ENCODE measurements at places on chromosomes 6 and 20.

- no peak for DNase-seq
Measured at GRCh38 chr6:49743429-49743828, 759 bp downstream of the CRISP3 start.

DNA sequence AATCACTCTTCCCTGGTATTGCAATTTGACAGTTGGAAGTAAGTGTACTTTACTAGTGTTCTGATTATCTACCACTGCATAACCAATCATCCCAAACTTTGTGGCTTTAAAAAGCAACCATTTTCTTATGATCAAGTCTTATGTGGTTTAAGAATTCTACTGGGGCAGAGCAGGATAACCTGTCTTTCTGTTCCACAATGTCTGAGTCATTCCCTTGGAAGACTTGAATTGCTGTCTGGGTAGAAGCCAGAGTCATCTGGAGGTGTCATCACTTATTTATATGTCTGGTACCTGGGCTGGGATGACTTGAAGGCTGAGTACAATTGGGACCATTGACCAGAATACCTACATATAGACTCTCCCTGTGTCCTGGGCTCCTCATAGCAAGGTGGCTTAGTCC, 644.3 kb downstream of the HDGFL1 start:
- DNase-seq: no peak

DNA sequence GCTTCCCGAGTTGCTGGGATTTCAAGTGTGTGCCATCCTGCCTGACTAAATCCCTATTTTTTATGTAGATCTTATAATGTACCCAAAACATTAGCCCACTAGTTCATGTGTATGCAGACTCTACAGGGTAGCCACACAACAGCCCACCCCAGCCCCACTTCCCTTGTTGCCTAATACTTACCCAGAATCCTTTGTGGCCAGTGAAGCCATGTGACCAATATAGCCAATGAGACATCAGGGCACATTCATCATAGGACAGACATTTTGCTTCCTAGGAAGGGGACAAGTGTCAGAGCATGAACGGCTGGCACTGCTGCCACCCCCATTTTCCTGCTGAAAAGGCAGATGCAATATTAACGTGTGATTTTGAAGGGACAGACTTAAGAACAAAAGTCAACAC, 36.0 kb upstream of the TCP11 start:
- DNase-seq: no peak

DNA sequence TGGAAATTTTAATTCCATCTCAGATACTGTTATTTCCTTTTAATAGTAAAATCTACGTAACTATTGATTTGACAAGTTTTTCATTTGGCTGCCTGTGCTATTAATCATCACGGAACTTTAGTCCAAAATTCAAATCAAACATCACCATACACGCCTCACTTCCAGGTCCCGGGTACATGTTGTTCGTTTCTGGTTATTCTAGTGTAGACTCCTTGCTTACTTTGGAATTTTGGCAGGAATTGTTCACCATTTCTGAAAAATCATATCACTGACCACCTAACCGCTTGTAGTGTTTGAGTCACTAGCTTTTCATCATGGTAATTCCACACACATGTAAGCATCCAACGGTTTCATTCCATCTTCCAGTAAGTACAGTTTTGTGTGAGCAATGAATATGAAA, 98.0 kb upstream of the NHSL1 start:
- no peak for DNase-seq

DNA sequence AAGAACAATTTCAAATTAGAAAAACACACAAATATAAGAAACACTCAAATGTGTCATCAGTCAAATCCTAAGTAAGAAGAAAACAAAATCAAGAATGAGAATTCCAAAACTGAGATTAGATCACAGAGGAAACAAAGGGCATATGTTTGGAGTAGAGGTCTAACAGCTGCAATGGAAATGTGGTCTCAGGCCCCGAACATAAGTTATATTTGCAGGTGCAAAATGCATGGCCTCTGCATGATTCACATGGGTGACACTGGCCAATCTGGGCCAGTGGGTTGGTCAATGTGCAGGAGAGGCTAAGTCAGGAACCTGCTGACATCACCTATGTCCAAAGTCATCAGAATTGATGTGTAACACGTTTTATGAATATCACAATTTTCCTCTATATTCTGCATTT, 108.5 kb upstream of the MAP7 start:
- DNase-seq: no peak

DNA sequence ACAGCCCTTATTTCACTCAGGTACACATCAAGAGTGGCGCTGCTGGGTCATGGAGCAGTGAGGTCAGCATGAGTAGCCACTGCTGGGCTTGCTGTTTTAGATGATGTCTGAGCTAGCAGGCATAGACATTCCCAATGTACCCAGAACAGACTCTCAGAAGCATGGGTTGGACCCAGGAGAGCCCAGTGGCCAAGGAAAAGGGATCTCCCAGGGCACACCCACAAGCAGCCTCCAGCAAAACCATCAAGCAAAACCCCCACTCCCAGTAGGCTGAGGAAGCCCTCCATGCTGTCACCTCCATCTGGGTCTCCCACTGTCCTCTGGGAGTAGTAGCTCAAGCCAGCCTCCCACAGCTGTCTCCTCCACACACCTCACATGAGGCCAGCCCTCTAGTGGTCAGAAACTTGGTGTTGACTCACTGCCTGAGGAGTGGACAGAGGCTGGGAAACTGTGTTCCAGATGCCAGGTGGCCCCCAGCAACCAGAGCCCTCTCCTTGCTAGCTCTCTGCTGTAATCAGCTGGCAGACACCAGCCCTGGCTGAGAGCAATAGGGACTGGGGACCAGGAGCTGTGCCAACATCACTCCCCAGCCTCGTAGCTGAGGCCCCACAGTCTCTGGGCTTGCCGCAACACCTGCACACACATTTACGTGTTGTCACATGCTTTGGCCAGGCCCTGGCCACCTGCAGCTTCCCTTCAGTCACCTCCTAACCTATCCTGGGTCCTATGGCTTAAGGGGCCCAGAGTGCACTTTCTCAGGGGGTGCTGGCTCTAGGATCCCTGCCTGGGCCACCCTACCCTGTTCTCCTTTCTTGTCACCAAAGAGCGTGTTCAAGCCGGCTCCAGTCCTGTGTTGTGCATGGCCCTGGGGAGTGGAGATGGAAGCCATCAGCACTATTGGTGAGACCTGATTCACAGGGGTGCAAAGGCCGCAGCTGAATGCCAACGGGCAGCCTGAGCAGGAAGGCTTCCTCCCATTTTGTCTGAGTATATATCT, 1.9 kb upstream of the AP5S1 start:
- no peak for DNase-seq

GRCh38 chr20:41005361-41005729, 23.3 kb upstream of the TOP1 start:
- DNase-seq: no peak

DNA sequence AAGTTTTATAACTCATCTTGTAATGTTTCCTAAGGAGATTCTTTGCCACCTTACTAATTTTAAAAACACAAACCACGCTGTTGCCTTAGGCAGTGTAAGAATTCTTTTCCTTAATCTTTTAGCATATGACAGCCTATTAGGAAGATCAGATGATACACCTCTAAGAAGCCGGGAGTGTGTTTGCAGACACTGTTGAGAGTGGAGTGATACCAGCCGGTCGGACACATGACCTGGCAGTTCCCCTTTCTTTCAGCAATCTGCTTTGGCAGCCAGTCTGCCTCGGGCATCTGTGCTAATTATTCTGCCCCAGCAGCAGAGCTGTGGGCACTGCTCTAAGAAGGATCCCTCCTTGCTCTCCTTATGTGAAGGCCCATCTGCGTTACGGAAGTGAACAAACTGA, 50.9 kb downstream of the PLCB4 start:
- DNase-seq: no peak

GRCh38 chr6:162251257-162251656, 476.3 kb downstream of the PRKN start:
- DNase-seq: no peak

DNA sequence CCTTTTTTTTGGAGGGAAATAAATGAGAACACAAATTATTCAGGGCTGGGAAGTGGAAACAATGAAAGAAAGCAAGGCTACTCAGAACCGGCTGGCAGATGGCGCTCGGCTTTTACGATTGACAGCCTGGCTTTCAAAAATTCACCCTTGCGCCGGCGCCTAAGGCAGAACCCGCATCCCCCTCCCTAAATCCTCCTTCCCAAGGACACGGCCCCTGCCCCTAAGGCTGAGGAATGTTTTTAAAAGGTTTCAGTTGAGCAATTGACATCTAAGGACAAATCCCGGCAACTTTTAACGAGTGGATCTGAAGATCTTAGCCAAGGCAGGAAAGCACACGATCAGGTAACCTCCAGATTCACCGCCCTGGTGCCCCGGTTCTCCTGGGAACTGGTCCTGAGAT, 16.3 kb downstream of the GNAS start:
- DNase-seq: no peak

DNA sequence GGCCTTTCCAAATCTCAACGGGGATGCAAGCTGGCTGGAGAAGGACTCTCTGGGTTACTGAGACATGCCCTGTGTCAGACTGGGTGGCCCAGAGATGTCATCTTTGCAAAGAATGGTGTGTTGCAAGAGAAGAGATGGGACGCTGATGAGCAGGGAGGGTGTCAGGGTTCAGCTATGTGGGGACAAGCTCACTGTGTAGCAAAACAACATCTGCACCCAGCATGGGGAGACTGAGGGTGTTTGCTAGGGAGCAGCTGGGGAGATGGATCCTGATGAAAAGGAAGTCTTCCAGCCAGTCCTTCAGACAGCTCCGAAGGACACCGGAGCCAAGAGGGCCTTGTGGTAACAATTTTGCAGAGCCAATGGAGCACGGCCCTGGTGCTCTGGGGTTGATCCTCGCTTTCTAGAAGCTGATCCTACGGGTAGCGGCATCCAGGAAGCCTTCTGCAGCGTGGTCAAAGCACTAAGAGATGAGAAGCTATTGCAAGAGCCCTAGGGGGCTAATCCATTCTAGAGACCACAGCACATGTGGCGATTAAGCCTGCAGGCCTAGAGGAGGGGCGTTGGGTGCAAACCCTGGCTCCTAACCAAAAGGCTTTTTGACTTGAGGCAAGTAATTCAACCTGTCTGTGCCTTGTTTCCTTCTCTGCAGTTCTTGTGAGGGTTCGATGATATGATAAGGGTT, 39.9 kb downstream of the EDN3 start:
- DNase-seq: no peak

- no peak for DNase-seq
Measured at GRCh38 chr20:17651760-17652388, 30.2 kb downstream of the RRBP1 start.

Data from GM19239 (cell line).